ENCODE measurements at places on chromosomes 7 and 10.

DNA sequence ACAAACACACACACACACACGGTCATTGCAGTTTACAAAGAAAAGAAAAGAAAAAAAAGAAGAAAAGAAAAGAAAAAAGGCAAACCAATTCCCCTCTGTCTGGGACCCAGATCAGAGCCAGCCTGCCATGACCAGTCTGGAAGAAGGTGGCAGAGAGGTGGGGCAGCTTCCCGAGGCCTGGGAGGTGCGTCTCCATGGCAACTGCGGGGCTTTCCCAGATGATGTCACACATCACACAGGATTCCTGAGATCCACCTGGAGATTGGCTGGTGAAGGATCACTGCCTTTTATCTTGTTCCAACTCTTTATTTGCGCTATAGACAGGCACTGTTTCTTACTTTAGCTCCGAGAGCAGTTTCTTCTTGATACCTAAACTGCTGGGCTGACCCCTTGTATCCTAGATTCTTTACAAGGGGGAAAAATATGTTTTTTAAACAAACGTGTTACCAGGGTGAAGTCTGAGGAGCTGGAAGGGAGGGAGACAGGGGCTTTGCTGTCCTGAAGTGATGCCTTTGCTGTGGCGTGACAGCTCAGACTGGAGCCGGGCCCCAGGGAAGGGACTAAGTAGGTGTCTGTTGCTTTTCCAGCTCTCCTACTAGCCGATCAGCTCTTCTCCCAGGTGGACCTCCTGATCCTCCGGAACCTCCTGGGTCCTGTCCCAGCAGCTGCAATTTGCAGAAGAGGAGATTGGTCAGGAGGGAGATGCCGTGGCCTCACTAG, 298.5 kb downstream of the KLF6 start:
- peak; percentile 91 for DNase-seq

DNA sequence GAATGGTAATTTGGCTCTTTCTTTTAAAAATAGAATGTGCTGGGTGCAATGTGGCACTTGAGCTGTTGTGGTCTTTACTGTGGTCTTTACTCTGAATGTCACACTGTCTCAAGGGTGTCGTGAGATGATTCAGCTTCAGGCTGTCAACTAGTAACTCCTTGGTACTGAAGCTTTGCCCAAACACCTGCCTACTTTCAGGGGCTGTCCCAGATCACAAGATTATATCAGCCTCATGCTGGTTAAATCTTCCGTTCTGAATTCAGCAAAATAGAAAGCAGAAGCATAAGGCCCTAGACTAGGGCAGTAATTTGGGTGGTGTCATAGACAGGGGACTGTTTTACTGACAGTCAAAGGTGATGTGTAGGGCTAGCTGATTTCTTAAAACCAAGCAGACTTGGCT, 110.9 kb downstream of the BAMBI start:
- no peak for DNase-seq

- no peak for DNase-seq
Observed at GRCh38 chr7:157408258-157409101, 71.7 kb downstream of the DNAJB6 start.

- DNase-seq: no peak
Observed at GRCh38 chr10:44745920-44746319, 165.2 kb upstream of the TMEM72 start.

DNA sequence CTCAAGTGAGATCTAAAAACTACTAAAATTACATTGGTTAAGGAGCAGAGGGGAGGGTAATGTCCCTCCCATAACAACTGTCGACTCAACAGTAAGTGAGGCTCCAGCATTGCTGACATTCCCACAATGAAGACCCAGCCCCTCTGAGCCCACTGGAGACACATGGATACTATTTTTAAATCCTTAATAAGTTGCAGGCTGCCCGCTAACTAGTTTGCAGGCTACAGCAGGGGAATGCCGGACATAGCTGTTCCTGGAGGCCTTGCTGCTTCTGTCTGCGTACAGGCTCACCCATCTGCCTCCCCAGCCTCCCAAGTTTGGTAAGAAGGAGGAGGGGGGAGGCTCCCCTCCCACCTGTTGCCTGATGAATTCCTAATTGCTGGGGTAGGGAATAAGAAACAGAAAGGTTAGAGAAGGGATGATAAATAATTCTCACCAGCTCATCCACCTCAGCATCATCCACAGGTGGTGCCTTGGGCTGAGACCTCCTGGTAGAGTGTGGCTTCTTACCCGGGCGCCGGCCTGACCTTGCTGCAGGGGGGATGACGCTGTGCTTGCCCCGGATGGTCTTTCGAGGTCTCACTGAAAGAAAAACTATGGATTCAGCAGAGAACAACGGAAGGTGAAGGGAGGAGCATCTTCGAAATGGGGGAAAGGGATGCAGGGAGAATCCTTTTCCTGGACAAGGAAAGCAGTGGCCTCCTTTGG, 10.1 kb downstream of the FZD9 start:
- DNase-seq: no peak

- no peak for DNase-seq
Observed at GRCh38 chr7:37211097-37211880, 237.4 kb downstream of the ELMO1 start.

- DNase-seq: peak; percentile 55
Observed at GRCh38 chr7:521221-522070, 1.8 kb upstream of the PDGFA start.

DNA sequence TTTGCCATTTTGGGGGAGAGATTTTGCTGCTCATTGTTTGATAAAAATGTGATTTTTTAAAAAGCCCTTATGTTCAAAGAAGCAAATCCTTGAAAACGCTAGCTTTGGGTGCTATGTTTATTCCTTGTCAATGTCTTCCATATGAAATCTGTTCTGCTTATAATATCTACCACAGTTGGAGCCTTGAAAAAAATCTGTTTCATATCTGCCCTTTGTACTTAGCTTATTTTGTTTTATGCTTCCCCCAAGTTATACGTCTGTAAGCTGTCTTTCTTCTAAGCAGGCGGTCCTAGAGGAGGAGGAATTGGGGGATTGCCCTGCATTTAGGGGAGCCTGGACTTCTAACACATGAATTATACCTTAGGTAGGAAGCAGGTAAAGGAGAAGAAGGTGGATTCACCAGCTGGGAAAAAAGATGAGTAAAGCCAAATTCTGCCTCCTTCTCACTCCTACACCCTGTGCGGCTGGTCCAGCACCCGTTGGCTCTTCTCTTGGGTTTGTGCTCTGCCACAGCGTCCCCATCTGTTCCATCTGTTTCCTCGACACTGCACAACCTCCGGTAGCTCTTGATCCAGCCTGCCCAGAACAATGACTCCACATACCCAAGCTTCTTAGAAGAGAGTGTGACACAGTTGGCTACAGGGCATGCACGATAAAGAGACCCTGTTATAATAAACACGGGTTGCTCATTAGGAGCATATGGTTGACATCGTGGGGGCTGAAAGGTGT, 31.9 kb upstream of the NEUROD6 start:
- no peak for DNase-seq

DNA sequence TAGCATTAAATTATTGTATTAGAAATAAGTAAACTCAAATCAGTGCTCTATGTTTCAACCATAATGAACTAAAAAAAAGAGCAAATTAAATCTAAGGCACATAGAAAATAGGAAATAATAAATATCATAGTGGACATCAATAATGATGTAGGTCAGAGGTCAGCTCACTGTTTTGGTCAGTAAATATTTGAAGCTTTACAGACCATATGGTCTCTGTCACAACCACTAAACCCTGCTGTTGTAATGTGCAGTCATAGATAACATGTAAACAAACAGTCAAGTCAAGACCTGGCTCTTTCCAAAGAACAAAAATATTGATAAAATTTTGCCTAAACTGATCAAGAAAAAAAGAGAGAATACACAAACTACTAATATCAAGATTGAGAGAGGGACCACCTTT, 615.0 kb downstream of the SH2D4B start:
- no peak for DNase-seq

- DNase-seq: no peak
Observed at GRCh38 chr7:55309040-55309991, 55.8 kb upstream of the LANCL2 start.

GRCh38 chr10:11986593-11987216, 55.9 kb downstream of the UPF2 start:
- DNase-seq: peak; percentile 76

- no peak for DNase-seq
Observed at GRCh38 chr10:77798940-77799339, 127.6 kb downstream of the DLG5 start.

DNA sequence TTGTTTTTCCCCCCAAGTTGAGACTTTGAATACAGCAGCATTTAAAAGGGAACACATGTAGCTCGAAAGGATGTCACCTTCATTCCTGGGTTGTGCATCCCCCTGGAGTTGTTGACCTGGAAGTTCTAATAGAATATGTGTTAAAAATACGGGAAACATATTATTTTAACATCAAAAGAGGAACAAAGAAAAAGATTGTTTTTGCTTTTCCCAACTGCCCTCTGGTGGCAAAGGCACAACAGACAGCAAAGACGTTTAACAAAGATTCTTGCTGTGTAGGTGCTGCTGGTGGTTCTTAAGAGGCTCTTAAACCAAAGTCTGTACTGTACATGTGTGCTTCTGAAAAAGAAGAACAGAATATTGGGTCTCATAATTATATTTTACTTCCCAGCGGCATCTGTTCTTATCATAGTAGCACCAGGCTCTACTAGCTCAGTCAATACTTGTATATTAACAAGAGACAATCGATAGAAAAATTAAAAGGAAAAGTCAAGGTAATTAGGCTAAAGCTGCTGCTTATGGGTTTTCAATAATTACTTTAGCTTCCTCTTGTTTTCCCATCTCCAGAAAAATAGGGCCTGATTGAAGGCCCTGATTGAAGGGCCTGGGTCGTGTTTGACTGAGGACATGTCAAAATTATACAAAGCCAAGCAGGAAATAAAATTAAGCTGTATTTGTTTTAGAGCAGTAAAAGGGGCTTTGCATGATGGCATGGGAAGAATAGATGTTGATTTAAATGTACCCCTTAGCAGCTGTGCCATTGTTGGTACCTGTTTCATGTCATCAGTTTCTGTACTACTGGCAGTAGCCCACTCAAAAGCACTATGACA, 384.2 kb upstream of the LRGUK start:
- no peak for DNase-seq

DNA sequence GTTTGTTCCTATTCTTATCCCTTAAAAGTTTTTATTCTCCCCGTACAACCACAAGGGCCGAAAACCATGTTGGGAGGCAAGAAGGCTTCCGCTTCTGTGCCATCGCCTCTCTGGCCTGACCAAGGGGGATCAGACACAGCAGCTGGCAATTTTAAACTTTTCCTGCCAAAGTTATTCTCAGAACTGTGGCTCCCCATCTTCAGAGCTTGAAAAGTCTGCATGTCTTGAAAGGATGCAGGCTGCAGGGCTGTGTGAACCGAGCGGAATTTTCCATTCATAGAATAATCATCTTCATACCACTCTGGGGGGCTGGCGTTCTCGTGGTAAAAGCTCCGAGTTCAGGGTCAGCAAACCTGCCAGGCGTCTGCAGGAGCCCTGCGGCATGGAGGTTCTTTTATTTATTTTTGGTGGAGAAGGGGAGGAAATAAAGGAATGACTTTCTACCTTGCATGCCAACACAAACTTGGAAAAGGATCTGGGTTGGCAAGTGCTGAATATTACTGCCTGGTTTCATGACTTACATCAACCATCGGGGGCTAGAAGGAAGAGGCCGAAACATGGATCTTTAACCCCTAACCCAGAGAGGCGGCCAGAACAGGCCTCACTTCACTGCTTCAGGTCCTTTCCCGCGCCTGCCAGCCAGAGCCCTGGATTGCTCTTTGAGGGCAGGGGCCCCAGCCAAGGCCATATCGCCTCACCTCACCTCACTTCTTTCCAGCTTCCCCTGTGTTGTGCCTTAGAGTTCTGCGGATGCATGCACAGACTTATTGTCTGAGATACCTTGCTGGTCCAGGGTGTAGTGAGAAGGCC, 3.0 kb upstream of the NANOS1 start:
- DNase-seq: no peak

- peak; percentile 79 for DNase-seq
Observed at GRCh38 chr7:98056580-98056979, 50.1 kb upstream of the LMTK2 start.

DNA sequence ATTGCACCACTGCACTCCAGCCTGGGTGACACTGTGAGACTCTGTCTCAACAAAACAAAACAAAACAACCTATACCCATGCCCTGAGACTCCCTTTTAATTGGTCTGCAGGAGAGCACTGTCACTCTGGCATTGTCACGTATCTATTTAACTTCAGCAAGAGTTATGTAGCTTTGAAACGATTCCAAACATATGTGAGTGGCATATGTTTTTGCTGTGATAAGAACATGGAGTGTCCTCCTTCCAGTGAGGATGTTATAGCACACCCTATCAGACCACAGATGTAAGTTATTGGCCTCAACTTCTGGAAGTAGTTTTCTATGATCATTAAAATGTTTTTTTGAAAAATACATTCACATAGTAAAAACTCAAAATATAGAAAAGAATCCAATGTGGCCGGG, 15.5 kb upstream of the DNAJC12 start:
- DNase-seq: no peak

GRCh38 chr7:149869867-149870266, 3.9 kb upstream of the ATP6V0E2 start:
- no peak for DNase-seq

GRCh38 chr7:98520356-98520951, 96.6 kb upstream of the NPTX2 start:
- no peak for DNase-seq

DNA sequence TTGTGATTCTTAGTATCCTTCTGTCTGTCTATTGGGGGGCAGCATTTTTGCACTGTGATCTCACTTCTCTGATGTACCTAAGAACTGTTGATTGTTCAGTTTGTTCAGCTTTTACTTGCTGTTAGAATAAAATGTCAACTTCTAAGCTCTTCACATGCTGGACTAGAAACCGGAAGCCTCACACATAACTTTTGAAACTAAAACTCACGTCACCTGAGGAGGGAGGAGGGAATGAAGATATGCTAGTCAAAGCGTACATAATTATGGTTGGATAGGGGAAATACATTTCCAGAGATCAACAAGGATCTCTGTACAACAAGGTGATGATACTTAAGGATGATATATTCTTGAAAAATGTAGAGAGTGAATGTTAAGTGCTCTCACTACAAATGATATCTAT, 609.7 kb downstream of the INHBA start:
- DNase-seq: no peak

- no peak for DNase-seq
Observed at GRCh38 chr7:146720195-146720594, 603.6 kb downstream of the CNTNAP2 start.

DNA sequence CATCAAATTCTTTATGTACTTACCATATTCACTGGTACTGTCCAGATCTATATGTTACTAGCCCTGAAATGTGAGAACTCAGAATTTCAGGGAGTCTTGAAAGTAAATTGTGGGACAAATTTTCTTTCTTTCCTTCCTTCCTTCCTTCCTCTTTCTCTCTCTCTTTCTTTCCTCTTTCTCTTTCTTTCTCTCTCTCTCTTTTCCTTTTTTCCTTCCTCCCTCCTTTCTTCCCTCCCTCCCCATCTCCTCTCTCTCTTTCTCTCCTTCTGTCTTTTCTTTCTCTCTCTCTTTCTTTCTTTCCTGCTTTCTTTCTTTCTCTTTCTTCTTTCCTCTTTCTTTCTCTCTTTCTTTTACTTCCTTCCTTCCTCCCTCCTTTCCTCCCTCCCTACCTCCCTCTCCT, 257.4 kb upstream of the CSTF2T start:
- DNase-seq: no peak

- DNase-seq: no peak
Observed at GRCh38 chr10:24882047-24882698, 70.2 kb downstream of the PRTFDC1 start.

- no peak for DNase-seq
Observed at GRCh38 chr10:114869520-114869892, 47.9 kb downstream of the FHIP2A start.

GRCh38 chr10:105070952-105071351, 429.9 kb downstream of the SORCS3 start:
- DNase-seq: no peak

GRCh38 chr7:7176406-7177043, 5.8 kb upstream of the C1GALT1 start:
- no peak for DNase-seq

Measured in prostate gland (tissue), 2 donors.